GM19239 (cell line): ENCODE measurements at places on chromosomes 2 and 18.

- DNase-seq, result no peak
Measured at GRCh38 chr18:63559567-63560491, 17.7 kb downstream of the SERPINB12 start.

- no peak for DNase-seq
Measured at GRCh38 chr2:101887328-101887727, 104.4 kb upstream of the IL1R2 start.

DNA sequence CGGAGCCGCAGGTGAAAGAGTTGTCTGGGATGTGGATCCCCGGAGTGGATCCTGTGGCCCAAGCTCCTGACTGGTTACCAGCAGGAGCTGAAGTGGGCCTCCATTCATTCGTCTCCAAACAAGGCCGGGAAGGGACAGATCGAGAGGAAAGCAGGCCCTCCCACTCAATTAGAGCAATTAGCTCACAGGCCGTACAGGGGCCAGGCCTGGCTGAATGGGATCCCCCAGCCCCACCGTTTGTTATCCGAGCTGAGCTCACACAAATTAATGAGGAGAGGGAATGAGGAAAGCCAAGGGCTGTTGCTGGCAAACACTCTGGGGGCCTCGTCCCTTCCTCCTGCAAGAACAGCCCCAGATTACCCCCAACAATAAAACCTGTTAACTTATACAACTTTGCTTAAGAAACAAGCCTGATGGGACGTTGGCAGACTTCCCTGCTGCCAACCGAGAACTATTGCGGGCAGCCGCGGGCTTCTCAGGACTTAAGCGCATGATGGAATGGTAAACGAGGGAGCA, 338.0 kb downstream of the BCL11A start:
- DNase-seq, result no peak

- DNase-seq, result no peak
Measured at GRCh38 chr2:240324312-240325015, 111.0 kb upstream of the GPC1 start.

DNA sequence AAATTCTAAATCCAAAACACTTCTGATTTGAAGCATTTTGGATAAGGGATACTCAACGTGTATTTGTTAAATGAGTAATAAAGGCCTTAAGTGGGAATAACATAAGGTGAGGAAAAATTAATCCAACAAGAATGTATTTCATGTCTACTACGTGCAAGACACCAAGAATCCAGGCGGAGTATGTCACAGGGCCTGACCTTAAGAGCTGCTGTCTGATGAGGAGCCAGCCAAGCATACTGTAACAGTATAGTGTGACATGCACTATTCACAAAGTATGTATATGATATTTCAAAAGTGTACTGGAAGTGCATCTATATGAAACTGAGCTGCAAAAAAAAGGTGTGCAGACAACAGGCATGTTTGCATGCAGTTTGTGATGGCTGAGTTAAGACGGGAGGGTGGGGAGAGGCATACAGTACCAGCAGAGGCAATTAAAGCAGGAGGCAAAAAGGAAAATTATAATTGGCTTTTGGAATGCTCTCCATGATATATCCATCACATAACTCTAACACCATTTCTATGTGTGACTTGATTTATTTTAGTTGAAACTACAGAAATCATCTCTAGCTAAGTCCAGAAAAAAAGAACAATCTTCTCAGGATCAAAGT, 18.2 kb downstream of the IWS1 start:
- no peak for DNase-seq

GRCh38 chr18:50523165-50523564, 36.7 kb upstream of the MAPK4 start:
- no peak for DNase-seq

GRCh38 chr2:201231781-201232466, 28.4 kb upstream of the CASP8 start:
- DNase-seq, result peak; percentile 64

GRCh38 chr2:190653931-190654330, 5.0 kb downstream of the NAB1 start:
- DNase-seq, result no peak

GRCh38 chr2:143611336-143611735, 482.1 kb downstream of the ARHGAP15 start:
- DNase-seq, result no peak

DNA sequence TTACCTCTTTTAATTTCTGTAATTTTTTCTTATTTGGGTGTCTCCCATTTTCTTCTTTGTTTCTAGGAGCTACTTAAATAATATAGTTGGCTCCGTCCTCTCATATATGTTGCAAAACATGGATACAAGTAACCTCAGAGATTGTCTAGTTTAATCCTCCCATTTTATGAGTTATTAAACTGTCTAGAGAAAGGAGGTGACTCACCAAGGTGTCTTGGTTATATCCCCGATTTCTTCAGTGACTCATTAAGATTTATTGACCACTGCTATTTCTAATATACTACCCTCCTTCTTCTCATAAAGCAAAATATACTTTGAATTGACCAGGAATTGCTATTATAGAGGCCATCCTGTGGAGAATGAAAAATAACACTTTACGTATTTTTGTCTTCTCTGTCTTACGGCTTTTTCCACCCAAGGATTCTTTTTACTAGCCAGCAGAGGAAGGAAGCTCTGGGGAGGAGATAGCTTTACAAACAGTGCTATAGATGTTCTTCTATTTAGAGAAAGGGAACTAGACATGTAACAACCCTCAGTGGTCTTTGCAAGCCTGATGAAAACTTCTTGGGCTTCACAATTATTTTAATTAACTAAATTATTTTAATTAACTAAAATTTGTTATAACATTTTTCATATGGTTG, 300.4 kb upstream of the TNP1 start:
- DNase-seq, result no peak

DNA sequence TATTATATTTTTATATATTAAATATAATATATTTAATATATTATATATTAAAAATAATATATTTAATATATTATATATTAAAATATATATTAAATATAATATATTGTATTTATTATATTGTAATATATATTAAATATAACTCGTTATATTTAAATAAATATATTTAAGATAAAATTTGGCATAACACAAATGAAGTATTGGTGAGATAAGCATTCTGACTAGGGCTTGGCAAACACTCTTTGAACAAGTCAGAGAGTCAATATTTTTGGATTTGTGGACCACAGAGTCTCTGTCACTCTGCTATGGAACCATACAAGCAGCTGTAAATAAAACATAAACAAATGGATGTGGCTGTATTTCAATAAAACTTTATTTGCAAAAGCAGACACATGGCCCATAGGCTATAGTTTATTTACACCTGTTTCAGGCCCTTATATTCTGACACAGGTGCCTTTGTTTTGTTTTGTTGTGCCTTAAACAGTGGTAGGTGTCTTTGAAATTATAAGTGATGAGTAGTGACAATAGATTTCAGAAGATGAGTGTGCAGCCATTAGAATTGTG, 190.1 kb downstream of the EPHA4 start:
- no peak for DNase-seq

DNA sequence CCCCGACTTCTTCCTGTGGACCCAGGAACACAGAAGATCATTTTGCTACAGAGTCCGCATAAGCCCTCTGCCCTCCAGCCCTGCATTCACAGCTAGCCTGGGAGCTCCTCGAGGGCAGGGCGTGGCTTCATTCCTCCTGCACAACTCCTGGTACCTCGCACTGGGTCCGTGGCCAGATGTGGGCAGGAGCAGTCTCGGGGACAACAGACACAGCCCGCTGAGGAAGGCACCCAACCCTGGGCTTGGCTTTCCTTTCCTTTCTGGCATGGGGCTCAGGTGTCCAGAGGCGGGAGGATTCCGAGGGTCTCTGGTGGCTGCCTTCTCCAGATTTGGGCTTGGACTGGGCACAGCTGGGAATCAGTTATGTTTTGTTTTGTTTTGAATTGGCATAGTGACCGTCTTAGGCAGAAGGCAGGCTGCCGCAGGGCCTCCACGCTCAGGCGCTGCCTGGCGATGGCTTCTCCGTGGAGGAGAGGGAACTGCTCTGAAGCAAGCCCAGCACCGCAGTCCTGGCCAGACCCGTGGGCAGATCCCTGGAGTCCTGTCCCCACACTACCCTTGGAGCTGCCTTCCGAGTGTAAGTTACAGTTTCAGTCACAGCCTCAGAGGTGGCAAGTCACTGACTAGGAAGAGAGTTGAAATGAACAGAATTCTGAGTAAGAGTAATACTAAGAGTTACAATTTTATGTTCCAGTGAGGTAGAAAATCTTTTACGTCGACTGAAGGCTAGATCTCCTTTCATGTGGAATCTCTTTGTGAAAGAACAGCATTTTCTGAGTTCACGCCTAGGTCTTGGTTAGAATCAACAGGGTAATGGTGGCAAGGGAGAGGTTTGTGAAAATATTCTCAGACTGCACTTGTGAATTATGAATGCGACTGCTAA, 47.9 kb downstream of the LDLRAD4 start:
- no peak for DNase-seq

DNA sequence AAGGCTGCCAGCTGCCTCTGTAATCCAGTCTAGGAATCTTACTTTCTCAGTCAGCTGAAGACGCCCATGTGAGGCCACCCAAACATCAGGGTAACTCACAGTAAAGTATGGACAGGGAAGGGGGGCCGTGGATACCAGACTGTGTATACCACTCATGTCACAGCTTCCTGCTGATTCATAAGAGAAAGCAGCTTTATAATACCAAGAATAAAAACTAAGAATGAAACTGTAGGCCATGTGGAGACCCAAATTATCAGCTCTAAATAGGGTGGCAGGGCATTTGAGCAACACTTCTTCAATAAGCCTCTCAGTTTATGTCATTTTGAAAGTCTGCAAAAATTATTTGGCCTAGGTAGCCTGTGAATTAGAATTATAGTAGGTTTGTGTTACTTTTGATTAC, 115.0 kb upstream of the CDCA7 start:
- peak; percentile 41 for DNase-seq

GRCh38 chr2:70565039-70565731, 11.6 kb upstream of the TGFA start:
- no peak for DNase-seq

DNA sequence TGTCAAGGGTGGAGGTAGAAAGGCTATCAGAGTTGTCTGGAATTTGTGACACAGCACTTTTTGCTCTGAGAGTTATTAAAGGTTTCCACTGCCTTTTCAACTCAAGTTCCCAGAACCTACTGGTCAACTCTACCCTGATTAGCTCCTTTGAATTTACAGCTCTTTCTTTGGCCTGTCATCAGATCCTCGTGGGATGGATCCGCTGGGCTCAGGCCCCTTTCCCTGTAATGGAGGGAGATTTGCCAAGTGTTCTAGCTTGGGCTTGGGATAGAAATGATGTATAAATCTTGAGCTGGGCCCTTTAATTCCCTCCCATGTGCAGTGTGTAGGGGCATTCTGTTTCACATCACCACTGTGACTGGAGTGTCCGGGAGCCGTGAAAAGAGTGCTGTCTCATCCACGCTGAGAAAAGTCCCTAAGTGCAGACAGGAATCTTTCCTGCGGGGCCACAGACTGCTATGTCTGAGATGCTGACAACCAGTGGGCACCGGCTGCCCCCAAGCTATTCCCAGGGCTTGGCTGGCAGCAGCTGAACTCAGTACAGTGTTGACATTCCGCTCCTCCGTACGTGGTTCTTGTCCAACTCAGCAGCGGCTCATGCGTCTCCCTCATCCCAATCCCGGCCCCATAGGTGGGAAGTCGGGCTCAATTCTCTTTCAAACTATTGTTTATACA, 46.9 kb upstream of the ARHGAP28 start:
- no peak for DNase-seq

GRCh38 chr2:113206251-113206650, 32.5 kb downstream of the PSD4 start:
- DNase-seq, result no peak

DNA sequence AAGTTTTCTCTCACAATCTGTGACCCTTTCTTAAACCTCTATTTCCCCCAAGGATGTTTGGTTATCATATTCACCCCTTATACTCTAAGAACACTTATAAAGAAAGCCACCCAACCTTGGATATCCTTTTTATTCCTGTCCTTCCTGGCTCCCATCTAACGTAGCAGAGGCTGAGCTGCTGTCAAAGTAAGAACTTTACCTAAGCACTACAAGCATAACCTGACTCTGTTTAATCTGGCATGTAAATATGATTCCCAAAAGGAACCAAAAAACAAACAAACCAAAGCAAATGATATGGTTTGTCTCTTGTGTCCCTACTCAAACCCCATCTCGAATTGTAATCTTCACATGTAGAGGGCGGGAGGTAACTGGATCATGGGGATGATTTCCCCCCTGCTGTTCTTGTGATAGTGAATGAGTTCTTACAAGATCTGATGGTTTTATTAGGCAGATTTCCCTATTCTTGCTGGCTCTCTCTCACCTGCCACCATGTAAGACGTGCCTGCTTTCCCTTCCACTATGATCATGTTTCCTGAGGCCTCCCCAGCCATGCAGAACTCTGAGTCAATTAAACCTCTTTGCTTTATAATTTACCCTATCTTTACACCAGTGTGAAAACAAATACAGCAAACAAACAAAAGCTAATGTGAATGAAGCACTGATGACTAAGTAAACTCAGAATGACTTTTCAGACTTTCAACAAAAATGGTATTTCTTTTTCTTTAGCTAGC, 72.7 kb upstream of the SPOPL start:
- no peak for DNase-seq

- no peak for DNase-seq
Measured at GRCh38 chr18:2654928-2655177, 673 bp upstream of the SMCHD1 start.

DNA sequence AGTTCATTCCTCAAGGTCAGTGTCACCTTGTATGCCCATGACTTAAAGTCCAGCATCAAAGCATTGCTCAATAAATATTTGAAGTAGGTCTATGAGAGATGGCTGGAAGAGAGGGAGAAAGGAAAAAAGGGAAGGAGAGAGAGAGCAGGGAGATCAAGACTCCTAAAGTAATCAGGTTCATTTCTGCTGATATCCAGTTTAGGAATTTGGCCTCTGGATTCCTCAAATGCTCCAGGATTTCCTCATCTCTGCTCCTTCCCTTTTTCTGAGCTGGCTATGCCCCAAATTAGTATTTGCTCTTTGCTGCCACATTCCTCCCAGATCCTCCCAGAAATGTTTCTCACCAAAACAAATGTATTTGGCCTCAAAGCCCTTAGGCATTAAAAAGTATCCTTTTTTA, 739.4 kb upstream of the CHAC2 start:
- no peak for DNase-seq

- no peak for DNase-seq
Measured at GRCh38 chr2:170371231-170371998, 193.5 kb downstream of the MYO3B start.

DNA sequence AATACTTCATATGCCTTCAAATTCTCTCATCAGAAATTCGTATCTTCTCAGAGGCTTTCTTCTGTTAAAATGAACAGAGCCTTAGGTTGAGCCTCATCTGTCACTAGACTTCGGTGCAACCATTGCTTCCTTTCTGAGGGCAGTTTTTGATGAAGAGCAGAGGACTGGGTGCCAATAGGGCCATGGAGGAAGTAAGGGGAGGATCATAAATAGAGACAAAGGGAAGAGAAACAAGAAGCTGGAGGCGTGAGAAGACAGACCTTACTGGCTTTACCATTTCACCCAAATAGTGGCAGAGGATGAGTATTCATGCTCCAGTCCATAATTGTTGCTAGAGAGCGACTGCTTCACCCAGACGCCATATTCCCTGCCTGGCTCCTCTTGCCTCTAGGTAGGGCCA, 215.6 kb upstream of the PKDCC start:
- DNase-seq, result no peak

- DNase-seq, result peak; percentile 32
Measured at GRCh38 chr2:201223089-201224073, 37.0 kb upstream of the CASP8 start.

- no peak for DNase-seq
Measured at GRCh38 chr2:128090575-128090944, 440 bp upstream of the UGGT1 start.
